GM13976 (cell line): ENCODE measurements at places on chromosomes 7 and 10.
A peak's percentile ranks its signal among the peaks of the same experiment; 100 is the strongest.

DNA sequence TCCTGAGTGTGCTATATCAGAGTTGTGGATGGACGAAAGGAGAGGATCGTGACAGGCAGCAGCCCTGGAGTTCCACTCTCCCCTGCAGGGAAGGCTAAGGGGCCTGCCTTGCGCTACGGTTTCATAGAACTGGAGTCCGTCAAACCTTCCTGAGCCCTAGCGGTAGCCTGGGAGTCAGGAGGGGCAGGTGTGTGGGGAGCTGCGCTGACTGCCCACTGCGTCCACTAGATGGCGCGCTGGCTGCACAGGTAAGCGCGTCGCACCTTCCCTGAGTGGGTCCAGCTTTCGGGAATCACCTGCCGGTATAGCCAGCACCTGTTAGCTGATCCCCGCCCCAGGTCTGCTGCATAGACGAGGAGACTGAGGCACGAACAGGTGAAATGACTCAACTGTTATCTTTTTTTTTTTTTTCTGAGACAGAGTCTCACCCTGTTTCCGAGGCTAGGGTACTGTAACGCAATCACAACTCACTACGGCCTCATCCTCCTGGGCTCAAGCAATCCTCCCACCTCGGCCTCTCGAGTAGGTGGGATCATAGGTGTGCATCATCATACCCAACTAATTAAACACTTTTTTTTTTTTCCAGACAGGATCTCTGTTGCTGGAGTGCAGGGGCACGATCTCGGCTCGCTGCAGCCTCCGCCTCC is 20.2 kb upstream of the BAIAP2L1 start:
- peak; percentile 85 for DNase-seq

- DNase-seq: no peak
Observed at GRCh38 chr10:76433161-76434005, 1002.0 kb downstream of the LRMDA start.

DNA sequence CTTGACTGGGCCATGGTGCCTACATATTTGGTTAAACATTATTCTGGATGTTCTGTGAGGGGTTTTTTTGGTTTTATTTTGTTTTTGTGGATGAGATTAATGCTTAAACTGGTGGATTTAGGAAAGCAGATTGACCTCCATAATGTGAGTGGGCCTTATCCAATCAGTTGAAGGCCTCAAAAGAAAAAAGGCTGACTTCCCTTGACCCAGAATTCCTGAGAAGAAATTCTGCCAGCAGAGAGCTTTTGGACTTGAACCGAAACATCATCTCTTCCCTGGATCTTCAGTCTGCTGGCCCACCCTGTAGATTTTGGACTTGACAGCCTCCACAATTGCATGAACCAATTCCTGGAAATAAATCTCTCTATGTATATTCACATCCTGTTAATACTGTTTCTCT is 94.4 kb downstream of the ADRA2A start:
- no peak for DNase-seq

DNA sequence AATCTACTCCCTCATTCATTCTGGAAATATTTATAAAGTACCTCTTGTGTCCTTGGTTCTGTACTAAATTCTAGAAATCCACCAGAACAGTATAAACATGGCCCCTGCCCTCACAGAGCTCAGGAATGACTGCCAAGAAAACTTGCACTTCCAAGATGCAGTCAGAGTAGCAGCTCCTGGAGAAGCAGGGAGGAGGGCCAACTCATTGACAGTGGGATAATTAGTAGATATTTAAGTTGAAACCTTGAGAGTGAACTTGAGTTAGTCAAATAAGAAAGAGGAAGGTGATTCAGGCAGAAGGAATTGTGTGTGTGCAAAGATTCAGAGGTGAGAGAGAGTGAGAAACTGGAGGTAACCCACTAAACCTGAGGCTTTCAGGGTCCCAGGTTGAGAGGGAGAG is 182.2 kb upstream of the INHBA start:
- no peak for DNase-seq

- peak; percentile 26 for DNase-seq
Observed at GRCh38 chr7:122528879-122529481, 169.9 kb downstream of the RNF133 start.

- DNase-seq: peak; percentile 41
Observed at GRCh38 chr10:100731407-100732240, 13.8 kb upstream of the PAX2 start.

- no peak for DNase-seq
Observed at GRCh38 chr10:21475393-21475792, 50.1 kb downstream of the SKIDA1 start.

- DNase-seq: no peak
Observed at GRCh38 chr7:43679210-43680068, 49.9 kb downstream of the COA1 start.

- no peak for DNase-seq
Observed at GRCh38 chr10:8544057-8544380, 489.5 kb downstream of the GATA3 start.

DNA sequence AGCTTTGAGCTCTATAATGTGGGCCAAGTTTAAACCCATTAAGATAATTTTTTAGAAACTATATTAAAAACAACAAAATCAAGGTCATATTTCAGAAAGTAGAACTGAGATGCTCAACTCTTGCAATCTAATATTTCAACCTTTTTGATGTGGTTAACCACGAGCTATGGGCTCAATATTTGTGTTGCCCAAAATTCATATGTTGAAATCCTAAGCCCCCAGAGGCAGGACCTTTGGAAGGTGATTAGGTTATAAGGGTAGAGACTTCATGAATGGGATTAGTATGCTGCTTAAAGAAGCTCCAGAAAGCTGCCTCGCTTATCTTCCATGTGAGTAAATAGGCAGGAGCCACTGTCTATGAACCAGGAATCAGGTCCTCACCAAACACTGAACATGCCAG is 284.4 kb downstream of the CRPPA start:
- DNase-seq: no peak

GRCh38 chr10:125951290-125951689 is 54.9 kb downstream of the FANK1 start:
- no peak for DNase-seq

- DNase-seq: no peak
Observed at GRCh38 chr10:5480162-5480941, 19.0 kb downstream of the CALML5 start.

GRCh38 chr10:129958148-129958628 is 5.9 kb downstream of the EBF3 start:
- DNase-seq: no peak

GRCh38 chr7:30231271-30231670 is 53.1 kb upstream of the ZNRF2 start:
- no peak for DNase-seq

DNA sequence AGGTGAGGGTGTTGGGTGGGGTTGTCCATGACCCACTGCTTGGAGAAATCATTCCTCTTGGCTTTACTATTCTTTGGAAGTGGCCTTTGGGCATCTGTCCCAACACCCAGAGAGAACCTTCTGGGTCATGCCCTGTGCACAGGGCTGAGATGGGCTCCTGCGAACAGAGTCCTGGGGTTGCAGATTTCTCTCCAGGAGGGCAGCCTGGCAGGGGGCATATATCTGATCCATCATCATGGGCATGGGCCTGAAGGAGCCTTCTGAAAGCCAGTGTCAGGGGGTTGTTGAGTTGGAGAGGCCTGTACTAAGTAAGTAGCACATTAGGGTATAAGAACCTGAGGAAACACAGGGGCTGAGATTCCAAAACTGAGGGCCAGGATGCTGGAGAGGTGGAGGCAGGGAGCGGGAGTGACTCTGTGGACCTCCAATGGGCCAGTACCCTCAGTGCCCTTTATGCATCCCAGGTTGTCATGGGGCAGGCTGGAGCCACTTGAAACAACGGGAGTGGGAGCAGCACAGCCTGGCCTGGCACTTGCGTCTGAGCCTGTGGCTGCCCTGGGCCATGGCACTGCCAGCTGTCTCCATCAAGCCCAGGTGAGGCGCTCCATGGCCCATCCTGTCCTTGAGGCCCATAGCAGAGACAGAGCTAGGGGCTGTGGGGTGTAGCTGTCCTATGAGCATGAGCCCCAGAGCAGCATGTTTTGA is 203.7 kb downstream of the GRID1 start:
- no peak for DNase-seq

DNA sequence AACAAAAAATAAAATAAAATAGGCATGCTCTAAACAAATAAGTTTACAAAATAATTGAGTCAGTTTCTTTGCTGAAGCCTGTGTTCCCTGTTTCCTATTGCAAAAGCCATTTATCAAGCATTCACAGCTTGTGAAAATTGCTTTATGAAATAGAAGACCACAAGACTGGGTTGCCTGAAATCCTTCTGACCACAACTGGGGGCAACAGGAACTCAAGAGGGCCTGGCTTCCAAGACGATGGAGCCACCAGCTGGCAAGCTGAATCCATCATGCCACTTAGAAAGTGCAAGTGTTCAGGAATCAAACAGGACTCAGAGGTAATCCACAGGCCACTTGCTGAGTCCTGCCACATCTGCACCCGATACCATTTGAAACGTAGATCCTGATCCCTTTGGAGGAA is 752 bp upstream of the ABCA13 start:
- DNase-seq: no peak

- no peak for DNase-seq
Observed at GRCh38 chr7:92603089-92603445, 12.9 kb upstream of the FAM133B start.

DNA sequence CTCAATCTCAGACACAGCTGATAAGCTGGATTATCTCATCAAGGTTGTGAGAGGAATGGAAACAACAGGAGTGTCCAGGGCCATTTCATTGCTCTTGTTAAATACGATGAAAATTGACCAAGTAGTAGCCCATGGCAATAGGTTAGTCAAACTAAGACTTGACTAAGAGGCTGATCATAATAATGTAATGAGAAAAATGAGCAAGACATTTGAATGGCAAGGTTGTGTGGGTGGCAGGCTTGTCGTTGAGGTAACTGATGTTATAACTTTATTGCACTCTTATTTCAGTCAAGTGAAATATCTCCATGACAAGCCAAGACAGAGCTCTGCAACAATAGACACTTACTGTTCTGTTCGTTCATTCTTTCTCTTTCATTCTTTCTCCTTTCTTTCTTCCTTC is 532.0 kb downstream of the GATA3 start:
- no peak for DNase-seq

DNA sequence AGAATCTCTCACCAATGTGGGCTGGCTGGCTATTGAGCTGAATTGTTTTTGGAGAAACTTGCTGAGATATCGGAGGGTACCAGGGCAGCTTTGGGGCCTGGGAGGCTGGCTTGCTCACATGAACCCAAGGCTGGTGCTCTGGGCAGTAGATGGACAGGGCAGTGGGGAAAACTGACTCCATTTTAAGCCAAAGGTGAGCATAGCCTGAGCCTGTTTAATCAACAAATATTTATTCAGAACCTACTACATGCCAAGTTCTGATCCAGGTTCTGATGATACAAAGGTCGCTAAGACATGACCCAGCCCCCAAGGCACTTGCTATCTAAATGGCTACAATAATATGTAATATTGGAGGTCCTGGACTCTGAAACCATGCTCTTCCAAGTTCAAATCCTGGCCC is 86.6 kb downstream of the BUB3 start:
- no peak for DNase-seq

GRCh38 chr10:28684986-28685580 is 7.8 kb downstream of the BAMBI start:
- no peak for DNase-seq

- no peak for DNase-seq
Observed at GRCh38 chr10:114432566-114433093, 28.3 kb upstream of the AFAP1L2 start.

- DNase-seq: no peak
Observed at GRCh38 chr10:6059506-6059905, 2.7 kb downstream of the IL2RA start.

DNA sequence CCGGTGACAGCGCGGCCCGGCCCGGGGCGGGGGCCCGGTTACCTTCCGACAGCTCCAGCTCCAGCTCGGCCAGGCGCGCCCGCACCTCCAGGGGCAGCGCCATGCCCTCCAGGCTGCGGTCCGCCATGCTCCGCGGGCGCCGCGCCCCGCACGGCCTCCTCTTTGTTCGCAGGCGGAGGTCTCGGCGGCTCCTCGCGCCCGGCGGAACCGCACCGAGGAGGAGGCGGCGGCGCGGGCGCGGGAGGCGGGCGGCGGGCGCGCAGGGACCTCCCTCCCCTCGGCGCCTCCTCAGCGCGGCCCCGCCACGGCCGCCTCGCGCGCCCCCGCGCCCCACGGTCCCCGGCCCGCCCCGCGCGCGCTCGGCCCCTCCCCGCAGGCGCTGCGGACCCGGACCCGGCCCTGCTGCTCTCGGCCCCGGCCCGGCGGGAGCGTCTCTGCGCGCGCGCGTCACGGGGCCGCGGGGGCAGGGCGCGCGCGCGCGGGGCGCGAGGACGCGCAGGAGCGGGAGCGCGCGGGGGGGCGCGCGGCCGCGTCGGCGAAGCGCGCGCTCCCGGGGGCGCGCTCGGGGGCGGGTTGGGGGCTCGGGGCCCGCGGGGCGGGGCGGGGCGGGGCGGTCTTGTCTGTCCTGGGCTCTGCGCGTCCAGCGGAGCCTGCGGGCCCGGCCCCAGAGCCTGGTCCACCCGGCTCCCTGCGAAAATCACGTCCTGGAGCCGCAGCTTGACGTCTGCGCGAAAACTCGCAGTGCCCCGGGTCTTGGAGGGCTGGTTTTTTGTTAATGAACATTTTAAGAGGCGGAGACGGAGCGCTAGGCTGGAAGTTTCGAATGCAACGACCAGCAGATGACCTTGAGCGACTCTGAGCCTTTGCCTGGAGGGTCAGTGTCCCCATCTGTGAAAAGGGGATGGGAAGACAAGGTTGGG is at the start of gene DIP2C:
TSS of gene DIP2C (minus strand) at position 217 of the 920 bp plus-strand sequence. CDS start at position 127, 90 bp downstream.
- DNase-seq: no peak

- peak; percentile 27 for DNase-seq
Observed at GRCh38 chr10:88565072-88565471, 18.0 kb downstream of the RNLS start.

- no peak for DNase-seq
Observed at GRCh38 chr10:122348935-122349361, 25.6 kb upstream of the PLEKHA1 start.

GRCh38 chr7:130022115-130022514 is 29.1 kb downstream of the ZC3HC1 start:
- no peak for DNase-seq

DNA sequence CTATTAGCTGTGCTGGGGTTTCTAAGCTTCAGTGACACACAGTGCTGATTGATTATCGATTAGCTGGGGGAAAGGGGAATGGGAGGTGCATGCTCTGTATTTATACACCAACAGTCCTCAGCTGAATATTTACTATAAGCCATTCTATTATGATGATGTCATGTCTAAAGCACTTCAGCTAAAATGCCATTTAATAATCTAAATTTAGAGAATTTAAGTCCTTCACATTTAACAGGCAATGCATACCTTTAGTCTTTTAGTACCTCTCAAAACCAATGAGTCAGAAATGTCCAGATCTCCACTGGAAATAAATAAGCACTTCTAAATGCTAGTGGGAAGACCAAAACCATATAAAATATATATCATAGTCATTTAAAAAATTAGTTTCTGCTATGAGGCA is 24.6 kb downstream of the RPP38 start:
- DNase-seq: no peak
